SK-MEL-5 (cell line): ENCODE measurements at places on chromosomes 6 and 20. TPM values are rescaled to one million over a fixed set of nuclear protein-coding genes. Genes with fewer than 3 reads are reported as not detected.
A peak's percentile ranks its signal among the peaks of the same experiment; 100 is the strongest.

LGSN gene
- total RNA-seq, result 0.32 TPM in 1 of 2 replicates, not detected in the other

GHRH gene
- total RNA-seq, result not detected in 2 replicates

SCUBE3 gene
- 0.50 and 0.80 TPM in 2 replicates for total RNA-seq

LIME1 gene
- 2.1 and 3.3 TPM in 2 replicates for total RNA-seq

TGM2 gene
- total RNA-seq, result 5.6 and 7.0 TPM in 2 replicates

RAB32 gene
- 218 and 220 TPM in 2 replicates for total RNA-seq

HSPA1L gene
- 0.29 TPM in 2 replicates for total RNA-seq

SLC35A1 gene
- 16.7 and 19.8 TPM in 2 replicates for total RNA-seq

DNA sequence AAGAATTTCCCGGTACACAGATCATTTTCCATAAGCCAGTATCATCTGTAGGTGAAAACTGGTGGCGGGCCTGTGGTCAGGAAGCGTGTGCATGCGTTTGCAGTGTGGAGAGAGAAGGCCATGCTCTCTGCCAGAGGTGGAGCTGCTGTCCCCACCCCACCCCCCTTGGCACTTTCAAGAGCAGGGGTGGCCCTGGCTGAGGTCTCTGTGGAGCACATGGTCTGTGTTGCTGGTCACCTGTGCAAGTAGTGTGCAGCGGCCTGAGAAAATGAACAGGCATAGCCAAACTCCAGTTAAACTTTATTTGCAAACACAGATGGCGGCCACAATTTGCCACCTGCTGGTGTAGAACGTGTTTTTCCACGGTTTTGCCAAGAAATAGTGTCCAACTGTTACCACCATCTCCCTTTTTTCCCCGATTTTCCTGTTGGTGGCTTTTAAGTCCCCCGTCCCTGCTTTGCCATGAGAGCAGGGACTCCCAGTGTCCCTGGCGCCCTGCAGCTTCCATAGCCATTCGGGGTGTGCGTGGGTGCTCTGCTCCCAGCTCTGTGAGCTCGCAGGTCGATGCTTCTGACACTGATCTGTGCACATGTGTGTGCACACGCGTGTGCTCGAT is 2.5 kb downstream of the ADRM1 start:
- peak; percentile 15 for DNase-seq

DNA sequence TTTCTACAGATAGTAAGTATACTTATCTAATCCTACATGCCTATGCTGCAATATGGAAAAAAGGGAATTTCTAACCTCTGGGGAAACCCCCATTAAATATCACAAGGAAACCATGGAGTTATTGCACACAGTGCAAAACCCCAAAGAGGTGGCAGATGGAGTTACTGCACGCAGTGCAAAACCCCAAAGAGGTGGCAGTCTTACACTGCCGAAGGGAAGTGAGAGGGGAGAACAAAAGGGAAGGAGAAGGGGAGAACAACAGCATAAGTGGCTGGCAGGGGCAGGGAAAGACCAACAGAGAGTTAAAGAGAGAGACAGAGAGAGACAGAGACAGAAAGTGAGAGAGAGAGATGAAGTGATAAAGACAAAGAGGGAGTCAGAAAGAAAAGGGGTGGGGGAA is 43.8 kb upstream of the EIF2S2 start:
- no peak for DNase-seq

DNA sequence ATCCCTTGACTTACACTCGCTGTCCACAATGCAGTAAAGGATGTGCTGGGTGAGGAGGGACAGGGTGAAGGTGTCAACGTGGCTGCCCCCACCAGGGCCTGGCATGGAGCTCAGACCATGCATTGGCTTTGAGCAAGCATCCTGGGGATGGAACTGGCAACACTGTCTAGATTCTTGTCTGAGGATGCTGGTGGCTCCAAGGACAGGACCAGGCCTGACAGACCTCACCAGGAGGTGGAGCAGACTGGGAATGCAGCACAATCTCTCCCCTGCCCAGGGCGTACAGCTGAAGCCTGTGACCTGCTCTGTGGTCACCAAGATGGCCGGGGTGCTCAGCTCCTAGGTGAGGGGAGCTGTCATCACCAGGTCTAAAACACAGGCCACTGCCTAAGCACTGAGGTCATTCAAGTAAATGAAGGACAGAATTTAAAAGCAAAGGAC is 50.9 kb downstream of the MYH7B start:
- DNase-seq, result no peak

GRCh38 chr6:7687145-7688111 is 38.5 kb upstream of the BMP6 start:
- DNase-seq, result no peak

DNA sequence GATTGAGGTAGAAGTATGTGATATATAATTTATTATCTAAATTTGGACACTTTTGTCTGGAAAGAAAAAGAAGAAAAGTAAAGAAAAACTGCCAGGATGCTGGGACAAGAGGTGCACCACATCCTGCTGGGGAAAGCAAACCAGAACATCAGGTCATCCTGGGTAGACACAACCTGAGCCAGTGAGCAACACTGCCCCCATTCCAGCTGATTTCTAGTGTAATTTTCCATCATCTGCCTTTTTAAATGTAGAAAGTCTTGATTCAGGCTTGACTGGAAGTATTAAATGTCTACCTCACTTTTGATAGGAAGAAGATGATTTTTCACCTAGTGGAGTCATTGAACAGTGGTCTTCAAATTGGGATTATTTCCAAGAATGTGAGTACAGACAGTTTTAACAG is 1164.5 kb upstream of the CITED2 start:
- peak; percentile 7 for DNase-seq

DNA sequence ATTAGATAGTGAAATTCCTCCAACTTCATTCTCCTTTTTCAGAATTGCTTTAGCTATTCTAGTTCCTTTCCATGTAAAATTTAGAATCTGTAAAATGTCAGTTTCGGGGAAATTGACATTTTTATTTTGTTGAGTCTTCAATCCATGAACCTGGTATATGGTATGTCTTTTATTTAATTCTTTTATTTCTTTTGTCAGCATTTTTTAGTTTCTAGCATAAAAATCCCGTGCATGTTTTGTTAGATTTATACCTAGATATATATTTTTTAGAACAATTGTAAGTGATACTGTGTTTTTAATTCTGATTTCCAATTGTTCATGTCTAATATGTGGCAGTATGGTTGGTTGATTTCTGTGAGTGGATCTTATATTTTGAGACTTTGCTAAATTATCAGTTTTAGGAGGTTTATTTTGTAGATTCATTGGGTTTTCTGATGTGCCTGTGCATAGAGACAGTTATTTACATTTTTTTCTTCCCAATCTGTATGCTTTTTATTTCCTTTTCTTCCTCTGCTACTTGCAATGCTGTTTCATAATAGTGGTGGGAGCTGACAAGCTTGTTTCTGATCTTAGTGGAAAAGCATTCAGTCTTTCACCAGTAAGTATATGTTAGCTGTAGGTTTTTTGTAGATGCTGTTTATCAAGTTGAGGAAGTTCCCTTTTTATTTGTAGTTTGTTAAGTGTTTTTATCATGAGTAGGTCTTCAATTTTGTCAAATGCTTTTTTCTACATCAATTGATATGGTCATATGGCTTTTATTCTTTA is 13.7 kb downstream of the TAB2 start:
- DNase-seq, result no peak

DNA sequence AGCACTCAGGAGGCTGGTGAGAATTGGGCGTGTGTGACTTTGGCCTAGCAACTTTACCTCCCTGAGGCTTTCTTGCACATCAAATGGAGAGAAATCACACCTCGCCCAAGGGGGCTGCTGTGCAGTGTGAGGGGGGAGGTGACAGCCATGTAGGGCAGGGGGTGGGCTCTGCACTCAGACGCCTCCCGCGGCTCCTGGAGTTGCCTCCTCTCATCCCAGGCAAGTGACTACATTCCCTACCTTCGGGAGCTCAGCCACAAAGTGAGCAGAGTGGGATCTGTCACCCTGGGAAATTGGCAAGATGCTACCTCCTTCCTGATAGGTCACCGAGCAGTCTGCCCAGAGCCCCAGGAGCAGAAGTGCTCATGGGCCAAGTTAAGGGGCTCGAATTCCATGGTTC is 56.0 kb downstream of the GCNT2 start:
- DNase-seq, result no peak

DNA sequence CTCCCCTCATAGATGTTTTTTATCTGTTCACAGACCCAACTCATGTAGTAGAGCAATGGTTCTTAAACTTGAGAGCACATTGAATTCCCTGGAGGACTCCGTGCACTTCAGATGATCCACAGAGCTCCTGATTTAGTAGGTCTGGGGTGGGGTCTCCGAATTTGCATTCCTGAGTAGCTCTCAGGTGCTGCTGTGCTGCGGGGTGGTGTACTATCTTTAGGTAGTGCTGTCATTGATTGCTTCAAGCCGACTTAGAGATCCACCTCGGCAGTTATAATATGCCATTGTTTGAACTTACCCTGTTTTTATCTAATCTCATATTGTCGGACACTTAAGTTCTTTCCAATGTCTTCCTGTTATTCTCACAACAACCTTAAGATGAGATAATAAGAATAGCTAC is 45.0 kb downstream of the BMP2 start:
- no peak for DNase-seq

DNA sequence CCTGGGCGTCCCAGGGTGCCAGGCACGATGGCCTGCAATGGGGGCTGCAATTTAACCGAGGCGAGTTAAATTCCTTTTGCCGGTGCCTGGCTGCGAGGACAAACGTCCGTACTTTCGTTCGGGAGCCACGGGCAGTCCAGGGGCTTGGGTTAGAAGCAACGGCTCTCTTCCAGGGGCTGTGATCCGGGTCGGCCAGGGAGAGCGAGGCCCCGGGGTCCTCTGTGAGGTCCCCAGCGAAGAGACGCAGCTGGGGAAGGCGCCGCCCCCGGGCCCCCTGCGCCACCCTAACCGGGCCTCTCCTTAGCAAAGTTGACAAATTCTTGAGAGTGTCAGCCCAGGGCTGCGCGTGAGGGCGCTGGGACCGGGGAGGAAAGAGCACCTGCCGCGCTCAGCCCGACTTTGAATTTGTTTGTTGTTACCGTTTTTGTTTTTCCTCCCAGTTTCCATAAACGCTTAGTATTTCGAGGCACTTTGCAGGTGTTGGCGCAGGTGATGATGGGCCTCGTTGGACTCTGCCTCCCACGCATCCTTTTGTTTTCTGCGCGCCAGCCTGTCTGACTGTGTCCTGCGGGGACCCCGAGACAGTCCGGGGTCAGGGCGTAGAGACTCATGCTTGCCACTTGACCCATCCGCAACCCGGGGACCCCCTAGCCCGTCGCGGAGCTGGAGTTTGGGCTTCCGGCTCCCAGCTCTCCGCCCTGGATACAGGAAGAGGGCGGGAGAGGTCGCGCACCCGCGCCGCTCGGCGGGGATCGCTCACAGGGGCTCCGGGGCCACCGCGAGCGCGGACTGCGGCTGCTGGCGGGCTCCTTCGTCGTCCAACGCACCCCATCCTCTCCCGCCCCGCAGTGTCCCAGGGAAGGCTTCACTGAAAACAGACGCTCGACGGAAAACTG is 5.8 kb downstream of the OLIG3 start:
- DNase-seq, result no peak

GRCh38 chr20:5766085-5766764 is 16.0 kb downstream of the SHLD1 start:
- no peak for DNase-seq

DNA sequence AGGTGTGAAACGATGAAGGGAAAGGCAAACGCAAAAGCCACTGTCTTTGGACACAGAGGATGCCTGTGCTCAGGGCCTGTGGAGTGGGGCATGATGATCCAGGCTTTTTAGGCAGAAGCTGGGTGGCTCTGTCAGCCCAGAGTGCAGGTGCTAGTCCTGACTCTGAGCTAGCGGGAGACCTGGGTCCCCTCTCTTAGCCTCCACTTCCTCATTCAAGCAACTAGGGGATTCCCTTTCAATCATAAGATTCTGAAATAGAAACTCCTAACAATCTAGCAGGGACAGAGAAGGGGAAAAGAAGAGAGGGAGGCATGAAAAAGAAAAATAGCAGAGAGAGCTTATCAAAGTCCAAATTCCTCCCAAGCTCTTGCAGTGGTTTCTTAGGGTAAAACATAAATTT is 7.6 kb upstream of the HIVEP2 start:
- no peak for DNase-seq

DNA sequence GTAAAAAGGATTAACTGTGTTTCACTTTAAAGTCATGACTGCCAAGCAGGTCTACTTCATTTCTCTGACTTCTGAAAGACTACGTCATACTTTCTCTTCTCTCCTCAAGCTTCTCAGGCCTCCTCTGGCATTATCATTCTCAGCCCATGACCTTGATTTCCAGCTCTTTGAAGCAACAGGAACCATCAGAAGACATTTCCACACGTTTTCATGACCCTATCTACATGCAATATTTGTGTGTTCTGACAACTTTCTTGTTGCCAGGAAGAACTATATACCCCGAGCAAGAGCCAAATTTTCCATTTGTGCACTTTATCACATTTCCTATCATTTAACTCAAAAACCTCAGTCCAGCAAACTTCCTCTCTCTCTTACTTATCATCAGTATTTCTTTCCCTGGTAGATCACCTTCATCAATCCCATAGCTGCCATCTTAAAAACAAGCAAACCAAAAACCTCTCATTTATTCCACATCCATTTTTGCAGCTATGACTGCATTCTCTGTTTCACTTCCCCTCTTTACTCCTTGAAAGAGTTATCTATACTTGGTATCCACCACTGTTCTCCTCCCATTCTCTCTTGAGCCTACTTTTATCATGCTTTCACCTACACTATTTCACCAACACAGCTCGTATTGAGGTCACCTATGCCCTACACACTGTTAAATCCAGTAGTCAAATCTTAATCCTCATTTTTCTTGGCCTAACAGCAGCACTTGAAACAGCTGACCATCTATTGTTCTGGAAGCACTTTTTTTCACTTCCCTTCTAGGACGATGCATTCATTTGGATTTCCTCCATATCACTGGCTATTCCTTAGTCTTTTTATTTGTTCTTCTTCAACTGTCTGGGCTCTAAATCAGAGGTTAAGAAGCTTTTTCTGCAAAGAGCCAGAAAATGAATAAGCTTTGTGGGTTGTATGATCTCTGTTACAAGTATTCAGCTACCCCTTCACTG is 47.1 kb downstream of the STX7 start:
- no peak for DNase-seq

DNA sequence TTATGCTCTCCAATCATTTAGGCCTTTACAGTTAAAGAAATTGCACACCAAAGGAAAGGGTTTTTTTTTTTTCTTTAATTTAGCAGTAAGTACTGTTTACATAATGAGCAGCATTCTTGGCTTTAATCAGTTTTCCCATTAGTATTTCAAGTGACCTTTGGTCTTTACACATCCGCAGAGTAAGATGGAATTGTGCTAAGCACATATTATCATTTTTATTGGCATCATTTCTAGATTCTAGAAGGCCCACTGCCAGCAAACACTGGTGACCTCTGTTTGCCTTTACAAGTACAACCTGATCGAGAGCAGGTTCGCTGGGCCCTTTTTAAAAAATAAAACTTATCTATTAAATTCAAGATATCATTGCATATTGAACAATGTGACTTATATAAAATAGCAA is 104.3 kb downstream of the ADGRG6 start:
- DNase-seq, result no peak

GRCh38 chr6:33960345-33961313 is 156.8 kb upstream of the MLN start:
- no peak for DNase-seq

GRCh38 chr6:19804205-19805128 is 32.7 kb upstream of the ID4 start:
- DNase-seq, result peak; percentile 97

- DNase-seq, result peak; percentile 38
Observed at GRCh38 chr6:167825332-167826229, 1.1 kb upstream of the AFDN start.

- DNase-seq, result peak; percentile 73
Observed at GRCh38 chr20:16476032-16476431, 97.2 kb downstream of the KIF16B start.
